ENCODE measurements at places on chromosomes 7 and 10. TPM values are rescaled to one million over a fixed set of nuclear protein-coding genes. Genes with fewer than 3 reads are reported as not detected.

Gene MMP21
- polyA plus RNA-seq, result 0.50 TPM

Gene IFIT1B
- polyA plus RNA-seq, result 0.51 TPM

Gene MARCHF5
- 65.5 TPM for polyA plus RNA-seq

Gene CTAGE4
- 5.2 TPM for polyA plus RNA-seq

Gene NUDT5
- polyA plus RNA-seq, result 65.9 TPM

Gene KIAA1549
- 14.7 TPM for polyA plus RNA-seq

Gene BAIAP2L1
- polyA plus RNA-seq, result 18.7 TPM

Gene ING3
- polyA plus RNA-seq, result 29.2 TPM

Gene SH2B2
- 2.4 TPM for polyA plus RNA-seq

Gene AFAP1L2
- polyA plus RNA-seq, result 37.3 TPM

Gene TFPI2
- polyA plus RNA-seq, result 6.1 TPM

Gene HOXA2
- 16.0 TPM for polyA plus RNA-seq

Gene DCLRE1A
- polyA plus RNA-seq, result 14.9 TPM

Gene OR2A1
- 1.4 TPM for polyA plus RNA-seq

Gene SPDYE8
- polyA plus RNA-seq, result 0.78 TPM

Gene ZNF398
- 13.4 TPM for polyA plus RNA-seq

Gene CLRN3
- 0.15 TPM for polyA plus RNA-seq

Gene ACBD7
- polyA plus RNA-seq, result 5.0 TPM

Gene CDC14C
- polyA plus RNA-seq, result not detected

Gene SYCE1
- not detected for polyA plus RNA-seq

Gene LRRD1
- 0.91 TPM for polyA plus RNA-seq

Gene MRPS24
- 88.1 TPM for polyA plus RNA-seq

Gene CALML3
- polyA plus RNA-seq, result 0.63 TPM

Gene AOC1
- polyA plus RNA-seq, result 0.97 TPM

Gene HOXA4
- polyA plus RNA-seq, result 32.3 TPM

Gene C10orf53
- polyA plus RNA-seq, result not detected

Gene MTG1
- 62.9 TPM for polyA plus RNA-seq

Gene FZD8
- polyA plus RNA-seq, result 3.7 TPM

Gene TDRD1
- 0.19 TPM for polyA plus RNA-seq

Gene SLC13A1
- polyA plus RNA-seq, result not detected

Gene DYNC1I1
- 8.8 TPM for polyA plus RNA-seq

Gene TMEM26
- polyA plus RNA-seq, result 6.5 TPM

Gene ST8SIA6
- 7.8 TPM for polyA plus RNA-seq

Gene PDZD7
- 0.51 TPM for polyA plus RNA-seq

Gene SLC25A28
- polyA plus RNA-seq, result 45.5 TPM

Gene SUV39H2
- 17.2 TPM for polyA plus RNA-seq

Gene DGKI
- polyA plus RNA-seq, result 0.91 TPM

Gene NSUN5
- polyA plus RNA-seq, result 11.7 TPM

Gene ACSM6
- 0.63 TPM for polyA plus RNA-seq

Gene UPK3BL2
- polyA plus RNA-seq, result 16.6 TPM

Gene LIPN
- not detected for polyA plus RNA-seq

Gene VDAC2
- 169 TPM for polyA plus RNA-seq

Gene ZNF282
- 25.3 TPM for polyA plus RNA-seq

Gene ANXA8
- polyA plus RNA-seq, result 1.3 TPM

Gene CCL24
- polyA plus RNA-seq, result 0.42 TPM

Gene NPC1L1
- 0.33 TPM for polyA plus RNA-seq

Gene HMX3
- not detected for polyA plus RNA-seq

Gene SPDYE2B
- 2.0 TPM for polyA plus RNA-seq

Gene APBB1IP
- polyA plus RNA-seq, result 2.5 TPM

Measured in right lung (tissue), 10 donors.